ENCODE measurements at places on chromosomes 3 and 15.

DNA sequence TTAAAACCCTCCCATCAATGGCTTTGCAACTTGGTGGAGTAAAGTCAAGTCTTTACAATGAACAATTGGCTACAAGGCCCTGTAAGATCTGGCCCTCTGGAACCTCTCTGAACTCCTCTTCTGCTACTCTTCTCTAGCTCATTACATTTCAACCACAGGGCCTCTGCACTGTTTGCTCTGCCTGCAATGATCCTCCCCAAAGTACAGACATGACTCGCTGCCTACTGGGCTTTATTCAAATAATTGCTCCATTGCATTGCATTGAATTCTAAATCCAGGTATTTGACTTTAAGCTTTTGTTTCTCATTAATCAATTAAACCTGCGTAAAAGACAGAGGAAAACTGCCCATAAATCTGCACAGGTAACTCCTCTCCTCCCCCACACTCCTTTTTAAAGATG, 96.7 kb downstream of the CD47 start:
- no peak for DNase-seq

DNA sequence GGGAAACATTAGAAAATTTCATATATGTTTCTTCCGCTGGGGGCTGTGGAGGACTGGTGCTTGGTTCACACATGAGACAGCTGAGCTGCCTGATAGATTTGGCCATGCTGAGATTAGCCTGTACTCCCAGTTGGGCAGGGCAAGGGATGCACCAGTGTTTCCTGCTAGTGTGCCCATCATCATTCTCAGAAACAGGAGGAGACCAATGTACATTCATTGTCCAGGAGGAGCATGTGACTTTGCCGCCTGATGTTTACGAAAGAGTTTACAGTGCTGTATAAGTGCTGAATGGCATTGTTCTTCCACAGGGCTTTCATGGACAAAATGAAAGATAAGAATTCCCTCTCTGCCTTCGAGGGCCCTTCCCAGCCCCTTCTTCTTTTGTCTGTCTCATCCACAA, 311.1 kb upstream of the THBS1 start:
- DNase-seq = no peak

- no peak for DNase-seq
Measured at GRCh38 chr15:63718590-63719035, 115.1 kb downstream of the HERC1 start.

GRCh38 chr15:88624971-88625490, 3.9 kb downstream of the AEN start:
- no peak for DNase-seq

DNA sequence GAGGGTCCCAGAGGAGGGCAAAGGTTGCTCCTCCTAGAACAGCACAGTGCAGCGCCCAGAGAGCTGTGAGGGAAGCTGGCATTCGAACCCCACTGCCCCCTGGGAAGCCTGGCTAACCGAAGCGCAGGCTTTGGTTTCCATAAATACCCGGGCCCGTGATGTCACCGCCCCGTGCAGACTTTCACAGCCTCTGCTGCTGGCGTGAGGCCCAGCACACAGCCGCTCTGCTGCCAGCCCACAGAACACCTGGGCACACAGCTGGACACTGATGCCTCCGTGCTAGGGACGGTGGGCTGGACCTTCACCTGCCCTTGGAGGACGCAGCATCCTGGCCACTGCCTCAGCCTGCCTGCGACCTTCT, 1.0 kb downstream of the IQSEC1 start:
- peak; percentile 61 for DNase-seq

GRCh38 chr15:58136731-58137130, 1.4 kb upstream of the AQP9 start:
- no peak for DNase-seq

GRCh38 chr3:59904296-59904695, 854.5 kb upstream of the CFAP20DC start:
- DNase-seq = no peak

GRCh38 chr15:100794008-100794407, 85.6 kb upstream of the ALDH1A3 start:
- no peak for DNase-seq

DNA sequence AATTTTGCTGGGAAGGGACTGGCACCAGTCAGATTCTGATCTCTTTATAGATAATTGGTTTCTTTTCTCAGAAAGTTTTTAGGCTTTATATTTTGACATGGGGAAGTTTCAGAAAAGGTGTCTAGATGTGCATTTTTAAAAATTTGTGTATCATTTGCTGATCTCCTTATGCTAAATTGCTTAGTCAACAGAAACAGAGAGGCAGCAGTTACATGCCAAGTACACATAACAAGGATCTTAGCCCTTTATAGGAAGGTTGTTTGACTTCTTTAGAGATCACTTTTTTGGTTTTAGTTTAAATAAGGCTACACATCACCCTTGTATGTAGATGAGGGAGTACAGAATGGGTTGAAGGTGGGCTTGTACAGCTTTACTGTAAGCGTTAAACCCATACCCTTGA, 53.5 kb downstream of the RAP2B start:
- DNase-seq = no peak

DNA sequence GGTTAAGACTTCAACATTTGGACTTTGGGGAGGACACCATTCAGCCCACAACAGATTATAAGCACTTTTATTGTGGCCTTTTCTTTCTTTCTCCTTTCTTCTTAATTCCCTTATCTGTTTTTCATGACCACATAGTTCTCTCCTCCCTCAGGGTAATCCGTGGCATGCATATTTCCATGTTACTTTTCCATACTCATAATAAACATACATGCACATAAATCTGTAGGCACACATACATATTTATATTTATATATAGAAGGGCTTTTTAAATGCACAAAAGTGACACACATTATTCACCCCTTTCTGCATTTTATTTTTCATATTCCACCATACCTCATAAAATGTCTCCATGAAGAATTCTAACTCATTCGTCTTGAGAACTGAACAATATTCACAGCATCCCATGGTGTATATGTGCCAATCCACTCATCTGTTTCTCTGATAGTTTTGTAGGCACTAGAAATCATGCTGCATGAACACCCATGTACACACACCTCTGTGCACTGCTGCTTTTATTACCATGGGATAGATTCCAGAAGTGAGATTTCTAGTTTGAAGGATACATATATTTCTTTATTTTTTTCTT, 38.1 kb upstream of the GADL1 start:
- no peak for DNase-seq

- DNase-seq = no peak
Measured at GRCh38 chr3:128012050-128012449, 40.2 kb upstream of the SEC61A1 start.

DNA sequence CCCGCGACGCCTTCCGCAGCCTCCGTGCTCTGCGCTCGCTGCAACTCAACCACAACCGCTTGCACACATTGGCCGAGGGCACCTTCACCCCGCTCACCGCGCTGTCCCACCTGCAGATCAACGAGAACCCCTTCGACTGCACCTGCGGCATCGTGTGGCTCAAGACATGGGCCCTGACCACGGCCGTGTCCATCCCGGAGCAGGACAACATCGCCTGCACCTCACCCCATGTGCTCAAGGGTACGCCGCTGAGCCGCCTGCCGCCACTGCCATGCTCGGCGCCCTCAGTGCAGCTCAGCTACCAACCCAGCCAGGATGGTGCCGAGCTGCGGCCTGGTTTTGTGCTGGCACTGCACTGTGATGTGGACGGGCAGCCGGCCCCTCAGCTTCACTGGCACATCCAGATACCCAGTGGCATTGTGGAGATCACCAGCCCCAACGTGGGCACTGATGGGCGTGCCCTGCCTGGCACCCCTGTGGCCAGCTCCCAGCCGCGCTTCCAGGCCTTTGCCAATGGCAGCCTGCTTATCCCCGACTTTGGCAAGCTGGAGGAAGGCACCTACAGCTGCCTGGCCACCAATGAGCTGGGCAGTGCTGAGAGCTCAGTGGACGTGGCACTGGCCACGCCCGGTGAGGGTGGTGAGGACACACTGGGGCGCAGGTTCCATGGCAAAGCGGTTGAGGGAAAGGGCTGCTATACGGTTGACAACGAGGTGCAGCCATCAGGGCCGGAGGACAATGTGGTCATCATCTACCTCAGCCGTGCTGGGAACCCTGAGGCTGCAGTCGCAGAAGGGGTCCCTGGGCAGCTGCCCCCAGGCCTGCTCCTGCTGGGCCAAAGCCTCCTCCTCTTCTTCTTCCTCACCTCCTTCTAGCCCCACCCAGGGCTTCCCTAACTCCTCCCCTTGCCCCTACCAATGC, 2.0 kb downstream of the ISLR start:
- no peak for DNase-seq

GRCh38 chr15:56917652-56918045, 795 bp upstream of the TCF12 start:
- peak; percentile 51 for DNase-seq

DNA sequence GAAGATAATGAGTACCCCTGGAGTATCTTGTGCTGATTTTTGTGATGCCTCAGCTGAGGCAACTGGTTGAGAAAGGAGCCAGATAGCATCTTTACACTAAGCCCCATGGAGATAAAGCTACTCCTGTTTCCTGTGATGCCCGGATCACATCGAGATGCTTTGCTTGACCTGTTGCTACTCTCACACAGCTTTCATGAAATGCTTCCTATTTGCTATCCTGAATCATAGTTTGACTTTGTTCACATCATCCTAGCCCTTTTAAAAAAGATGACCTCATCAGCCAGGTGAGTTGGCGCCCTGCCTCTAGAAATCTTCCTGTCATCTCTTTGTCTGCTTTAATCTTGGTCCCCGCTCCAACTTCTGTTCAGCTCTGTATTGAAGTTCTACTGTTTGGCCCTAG, 409.6 kb upstream of the TBL1XR1 start:
- peak; percentile 33 for DNase-seq

GRCh38 chr3:46464326-46465195, at the start of gene LTF:
LTF (minus strand) TSS chr3:46464905; CDS start chr3:46464867, 38 bp downstream.
- no peak for DNase-seq

- DNase-seq = no peak
Measured at GRCh38 chr3:64475037-64475436, 212.8 kb downstream of the ADAMTS9 start.

DNA sequence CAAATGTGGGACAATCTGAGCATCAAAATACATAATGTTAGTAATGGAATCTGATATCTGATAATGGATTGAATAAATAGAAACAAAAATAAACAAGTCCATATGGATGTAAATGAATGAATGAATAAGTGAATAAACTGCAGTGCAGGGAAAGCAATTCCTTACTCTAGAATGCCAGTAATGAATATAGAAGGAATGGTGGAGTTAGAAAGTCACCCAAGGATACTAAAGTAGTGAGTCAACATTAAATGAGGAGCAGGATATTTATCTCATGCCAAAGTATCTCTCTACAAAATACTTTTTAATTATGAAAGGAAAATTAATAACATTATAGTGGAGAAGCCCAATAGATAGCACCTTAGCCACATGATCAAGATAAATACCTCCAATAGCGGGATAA, 300.3 kb downstream of the FEZF2 start:
- DNase-seq = no peak

DNA sequence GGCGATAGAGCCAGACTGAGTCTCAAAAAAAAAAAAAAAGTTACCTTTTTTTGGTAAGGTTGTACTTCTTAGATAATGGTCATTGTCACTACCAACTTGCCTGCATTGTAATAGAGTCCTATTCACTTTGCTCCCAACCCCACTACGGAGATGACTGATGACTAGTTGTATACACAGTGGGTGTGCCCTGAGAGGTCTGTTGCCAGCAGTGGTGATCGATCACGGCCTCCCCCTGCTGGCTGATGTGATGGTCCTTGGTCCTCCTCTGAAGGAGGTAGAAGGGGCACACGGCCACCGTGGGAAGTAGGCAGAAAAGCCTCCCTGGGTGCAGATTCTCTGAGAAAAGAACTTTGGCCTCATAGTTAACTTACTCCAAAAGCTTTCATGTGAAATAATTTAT, 10.7 kb downstream of the GCNT3 start:
- DNase-seq = no peak

DNA sequence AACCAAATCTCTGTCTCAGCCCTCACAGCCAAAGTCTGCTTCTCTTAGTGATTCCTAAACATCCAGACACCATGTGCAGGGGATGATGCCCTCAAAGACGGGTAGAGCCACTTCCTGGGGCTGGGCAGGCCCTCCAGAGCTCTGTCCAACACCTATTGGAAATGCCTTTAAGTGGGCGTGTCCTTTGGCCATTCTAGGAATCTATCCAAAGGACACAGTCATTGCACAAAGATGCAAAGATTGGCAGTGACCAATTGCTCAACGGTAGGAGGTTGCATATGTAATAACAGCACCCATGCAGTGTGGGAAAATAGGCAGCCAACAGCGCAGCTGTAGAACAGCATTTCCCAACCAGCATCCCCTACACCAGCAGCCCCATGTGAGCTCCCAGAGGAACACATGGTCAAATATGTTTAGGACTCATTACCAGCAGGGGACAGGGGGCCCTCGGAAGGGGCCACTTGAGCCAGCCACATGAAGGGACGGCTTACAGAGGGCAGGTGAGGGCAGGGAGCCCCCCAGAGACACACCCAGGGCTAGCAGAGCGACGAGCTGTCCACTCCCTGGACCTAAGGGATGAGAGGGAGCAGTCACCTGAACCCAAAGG, 142.8 kb upstream of the IQSEC1 start:
- no peak for DNase-seq

DNA sequence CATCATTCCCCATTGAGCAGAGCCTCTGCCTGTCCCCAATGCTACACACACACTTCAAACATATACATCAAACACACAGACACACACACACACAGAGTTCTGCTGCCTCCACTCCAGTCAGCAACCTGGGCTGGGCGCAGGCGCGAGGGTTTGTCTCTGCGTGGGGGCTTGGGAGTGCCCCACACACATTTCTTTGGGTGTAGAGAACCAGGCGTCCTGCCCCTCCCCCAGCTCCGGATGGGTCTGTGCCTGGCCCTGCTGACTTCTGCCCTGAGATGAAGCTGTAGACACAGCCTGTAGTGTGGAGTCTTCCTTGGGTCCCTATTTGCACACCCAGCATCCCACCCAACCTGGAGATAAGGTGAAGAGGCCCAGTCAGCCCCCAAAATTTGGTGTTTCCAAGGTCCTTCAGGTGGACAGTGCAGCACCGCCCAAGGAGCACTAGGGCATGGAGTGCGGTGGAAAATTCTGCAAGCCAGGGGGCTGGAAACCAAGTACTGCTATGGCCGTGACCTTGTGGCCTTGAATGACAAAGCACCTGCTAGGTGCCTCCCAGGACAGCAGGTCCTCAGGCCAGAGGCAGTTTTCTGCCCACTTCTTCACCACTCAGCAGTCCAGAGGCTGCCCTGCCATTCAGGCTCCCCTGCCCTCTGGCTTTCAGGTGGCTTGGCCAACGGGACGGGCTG, 26.8 kb downstream of the FBXW12 start:
- no peak for DNase-seq

GRCh38 chr15:56353740-56354139, 11.5 kb upstream of the TEX9 start:
- DNase-seq = no peak

GRCh38 chr3:72768006-72768441, 80.2 kb downstream of the SHQ1 start:
- DNase-seq = peak; percentile 25

DNA sequence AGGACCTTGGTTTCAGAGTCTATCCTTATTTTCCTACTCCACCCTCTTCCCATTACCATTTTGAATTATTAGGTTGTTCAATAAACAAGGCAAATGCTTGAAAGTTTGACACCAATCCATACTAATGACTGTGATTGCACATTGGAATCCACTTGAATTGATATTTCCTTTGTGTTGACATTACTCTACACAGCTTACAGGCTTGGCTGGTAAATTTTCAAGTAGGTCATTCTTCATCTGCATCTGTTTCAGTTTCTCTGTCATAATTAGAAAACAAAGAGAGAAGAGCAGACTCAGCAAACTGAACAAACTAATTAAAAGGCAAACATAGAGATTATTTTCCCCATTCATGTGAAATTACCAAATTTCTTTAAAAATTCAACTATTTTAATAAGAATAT, 732.9 kb upstream of the BCHE start:
- DNase-seq = no peak
